Ovary (tissue), 10 donors: ENCODE measurements at places on chromosomes 2 and 18. TPM values are rescaled to one million over a fixed set of nuclear protein-coding genes. Genes with fewer than 3 reads are reported as not detected.

DNA sequence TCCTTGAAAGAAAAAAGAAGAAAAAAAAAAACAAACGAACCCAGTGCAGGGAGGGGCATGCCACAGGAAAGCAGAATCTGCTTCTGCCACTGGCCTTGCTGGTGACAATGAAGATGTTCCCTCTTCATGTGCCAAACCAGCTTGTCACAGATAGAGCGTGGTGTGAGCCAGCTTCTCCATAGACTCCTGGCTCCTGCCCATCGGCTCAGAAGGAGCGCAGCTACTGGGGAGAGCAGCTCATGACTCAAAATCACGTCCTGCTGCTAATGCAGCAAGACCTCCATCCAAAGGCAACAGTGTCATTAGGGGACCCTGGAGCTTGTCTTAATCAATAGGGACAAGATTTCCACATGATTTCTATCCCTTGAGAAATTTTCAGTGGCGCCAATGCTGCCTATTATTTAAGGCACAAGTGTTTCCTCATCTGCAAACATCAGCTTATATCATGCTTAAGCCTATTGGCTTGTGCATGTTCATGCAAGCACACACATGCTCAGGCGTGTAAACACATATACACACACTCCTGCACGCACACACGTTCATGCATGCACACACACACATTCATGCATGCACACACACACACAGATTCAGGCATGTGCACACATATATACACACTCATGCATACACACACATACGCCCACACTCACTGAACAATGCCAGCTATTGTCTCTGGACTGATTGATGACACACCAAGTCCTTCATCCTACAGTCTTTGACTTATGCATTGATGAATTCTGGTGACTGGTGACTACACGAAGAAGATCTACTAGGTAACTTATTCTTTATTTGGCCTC lies 682.0 kb upstream of the ID2 start:
- DNase-seq: no peak

Gene NDUFB3
- total RNA-seq: 40.8 TPM

Gene CXCR1
- total RNA-seq: 0.27 TPM

Gene EMX1
- not detected for total RNA-seq

DNA sequence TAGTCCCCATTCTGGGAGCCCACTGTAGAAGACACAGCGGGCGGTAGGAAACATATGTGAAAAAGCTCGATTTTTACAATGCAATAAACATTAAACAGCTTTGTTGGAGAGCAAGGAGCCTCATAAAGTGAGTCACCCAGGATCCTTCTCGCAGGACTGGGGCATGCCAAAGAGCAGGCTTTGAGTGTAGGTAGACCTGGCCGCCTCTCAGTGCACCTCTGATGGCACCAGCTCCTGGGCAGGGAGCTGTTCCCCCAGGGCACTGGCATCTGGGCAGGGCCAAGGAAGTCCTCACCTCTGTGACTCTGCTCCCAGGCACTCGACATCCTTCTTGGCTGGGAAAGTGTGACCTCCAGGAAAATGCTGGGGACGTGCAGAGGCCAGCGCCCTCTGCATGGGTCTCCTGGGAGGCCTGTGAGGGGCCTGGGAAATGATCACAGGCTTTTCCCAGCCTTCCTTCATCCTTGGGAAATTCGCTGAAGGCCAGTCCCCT lies 94.2 kb downstream of the POLR1A start:
- no peak for DNase-seq

Gene TUBA4B
- 0.83 TPM for total RNA-seq

Gene AGXT
- total RNA-seq: 0.79 TPM

Gene ZSWIM2
- not detected for total RNA-seq

Gene UNC50
- 41.9 TPM for total RNA-seq

GRCh38 chr2:109059474-109060165 lies 69.4 kb upstream of the SH3RF3 start:
- DNase-seq: no peak

DNA sequence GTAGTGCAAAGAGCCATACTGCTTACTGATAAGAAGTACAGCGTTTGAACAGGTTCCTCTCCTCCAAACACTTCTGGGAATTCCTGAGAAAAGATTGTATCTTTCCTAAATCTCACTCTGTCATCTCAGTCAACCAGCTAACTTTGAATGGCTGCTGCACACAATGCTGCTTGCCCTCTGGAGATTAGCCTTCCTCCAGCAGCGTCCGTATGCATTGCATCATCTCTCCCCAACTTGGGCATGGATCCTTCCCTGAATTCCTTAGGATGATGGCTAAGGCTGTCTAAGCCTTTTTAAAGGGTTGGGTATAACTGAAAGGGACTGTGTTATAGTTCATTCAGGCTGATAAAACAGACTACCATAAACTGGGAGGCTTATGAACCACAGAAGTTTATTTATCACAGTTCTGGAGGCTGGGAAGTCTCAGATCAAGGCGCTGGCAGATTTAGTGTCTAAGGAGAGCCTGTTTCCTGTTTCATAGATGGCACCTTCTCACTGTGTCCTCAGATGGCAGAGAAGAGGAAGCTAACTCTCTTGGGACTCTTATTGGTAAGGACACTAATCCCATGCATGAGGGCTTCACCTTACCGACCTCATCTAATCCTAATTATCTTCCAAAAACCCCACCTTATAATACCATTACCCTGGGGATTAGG lies 105.3 kb downstream of the PAX3 start:
- DNase-seq: no peak
